Ascending aorta (tissue), 2 donors: ENCODE measurements at places on chromosomes 7 and 10. TPM values are rescaled to one million over a fixed set of nuclear protein-coding genes. Genes with fewer than 3 reads are reported as not detected.

DNA sequence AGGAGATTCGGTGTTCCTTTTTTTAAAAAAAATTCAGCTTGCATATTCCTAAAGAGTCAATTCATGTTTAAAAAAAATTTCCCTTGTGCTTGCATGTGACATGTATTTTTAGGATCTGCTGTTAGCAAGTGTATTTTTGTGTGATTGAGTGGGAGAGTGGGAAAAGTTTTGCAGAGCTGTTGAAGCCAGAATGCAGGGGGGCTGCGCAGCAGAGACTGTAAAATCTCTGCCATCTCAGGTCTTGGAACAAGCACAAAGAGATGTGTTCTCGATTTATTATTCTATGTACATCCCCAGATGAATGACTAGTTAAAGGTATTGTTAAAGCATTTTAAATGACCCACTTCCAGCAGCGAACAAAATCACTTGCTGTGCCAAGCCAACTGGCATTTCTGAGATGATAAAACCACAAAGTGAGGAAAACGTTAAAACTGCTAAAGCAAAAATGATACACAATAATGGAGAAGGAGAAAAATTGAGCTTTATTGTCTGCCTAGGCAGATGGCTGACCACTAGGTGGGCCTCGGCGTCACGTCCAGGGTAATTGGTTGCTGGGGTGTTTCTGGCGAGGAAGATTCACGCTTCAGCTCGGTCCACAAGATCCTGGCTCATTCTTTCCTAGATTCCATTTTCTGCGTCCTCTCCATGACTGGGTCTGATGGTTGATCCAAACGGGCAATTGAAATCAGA, 67.0 kb upstream of the ATRNL1 start:
- no peak for DNase-seq

DNA sequence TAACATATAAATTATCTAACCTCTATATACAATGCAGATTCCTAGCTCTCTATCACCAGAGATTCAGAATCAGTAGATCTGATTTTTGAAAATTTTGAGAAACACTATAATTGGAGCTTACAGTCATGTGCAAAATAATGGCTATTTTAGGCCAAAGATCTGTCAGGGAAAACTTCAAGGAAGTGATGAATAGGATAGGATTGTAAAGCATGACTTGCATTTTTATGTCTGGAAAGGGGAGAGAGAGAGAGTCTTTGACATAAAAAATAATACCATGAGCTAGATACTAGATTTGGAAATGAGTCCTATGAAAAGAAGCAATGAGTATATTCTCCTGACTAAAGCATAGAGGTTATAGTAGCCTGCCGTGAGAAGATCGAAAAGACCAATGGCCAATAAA, 181.1 kb downstream of the SDHAF3 start:
- no peak for DNase-seq

SPDYE17 gene
- total RNA-seq, result not detected

DNA sequence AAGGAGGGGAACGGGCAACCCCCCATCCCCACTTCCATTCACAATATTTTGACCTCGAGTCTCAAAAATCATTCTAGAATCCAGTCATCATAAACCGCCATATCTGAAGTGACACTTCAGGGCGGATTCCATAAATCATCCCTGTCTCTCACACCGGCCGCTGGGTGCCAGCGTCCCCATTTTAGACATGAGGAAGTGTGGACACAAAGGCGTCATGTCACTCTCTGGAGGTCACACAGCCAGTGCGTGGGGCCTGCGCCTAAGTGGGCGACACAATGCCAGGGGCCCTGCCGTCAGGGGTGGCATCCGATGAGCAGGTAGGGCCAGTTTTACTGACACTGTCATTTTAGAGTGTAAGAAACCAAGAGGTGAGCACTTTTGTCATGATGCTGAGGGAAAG, 19.5 kb downstream of the KCNH2 start:
- no peak for DNase-seq

IL15RA gene
- 24.8 TPM for total RNA-seq

DNA sequence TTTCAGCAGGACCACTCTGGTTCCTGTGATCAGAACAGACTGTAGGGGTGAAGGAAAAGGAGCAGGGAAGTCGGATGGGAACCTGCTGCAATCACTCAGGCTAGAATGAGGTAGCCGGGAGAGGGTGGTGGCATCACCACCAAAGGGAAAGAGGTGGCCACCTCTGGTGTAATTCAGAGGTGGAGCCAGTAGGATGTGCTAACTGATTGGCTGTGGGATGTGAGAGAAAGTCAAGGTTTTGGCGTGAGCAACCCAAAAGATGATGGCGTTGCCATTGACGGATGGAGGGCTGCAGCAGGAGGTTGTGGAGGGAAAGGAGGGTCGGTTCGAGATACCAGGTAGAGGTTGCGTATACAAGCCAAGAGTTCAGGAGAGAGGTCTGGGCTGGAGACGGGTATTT, 7.4 kb upstream of the VSIR start:
- no peak for DNase-seq

DNA sequence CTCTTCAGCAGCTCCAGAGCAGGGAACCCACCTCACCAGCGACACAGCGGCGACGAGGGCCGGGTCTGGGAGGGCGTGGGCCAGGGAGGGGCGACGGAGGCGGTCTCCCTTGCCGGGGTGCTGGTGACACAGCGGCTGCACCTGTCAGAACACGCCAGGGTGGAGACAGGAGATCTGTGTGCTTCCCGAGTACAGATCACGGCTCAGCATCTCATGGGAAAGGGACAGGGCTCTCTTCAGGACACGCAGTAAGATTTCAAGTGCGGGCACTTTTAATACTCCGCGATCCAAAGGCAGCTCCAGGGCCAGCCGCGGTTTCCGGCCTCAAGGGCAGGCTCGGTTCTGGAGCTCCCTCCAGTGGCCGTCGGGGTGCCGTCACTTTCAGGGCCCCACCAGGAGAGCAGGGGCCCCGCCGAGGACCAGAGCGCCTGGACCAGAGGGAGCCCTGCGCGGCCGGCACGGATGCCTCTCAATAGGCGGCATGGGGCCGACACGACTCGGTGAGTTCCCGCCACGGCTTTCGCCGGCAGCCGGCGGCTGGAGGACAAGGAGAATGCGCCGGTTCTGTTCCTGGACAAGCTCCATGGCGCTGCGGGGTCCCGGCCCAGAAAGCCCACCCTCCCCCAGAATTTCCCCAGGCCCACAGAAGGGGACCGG, 21.4 kb downstream of the GPR146 start:
- DNase-seq, result peak; percentile 49
